ENCODE measurements at places on chromosomes 11 and 22. TPM values are rescaled to one million over a fixed set of nuclear protein-coding genes. Genes with fewer than 3 reads are reported as not detected.

PHETA2 gene
- 12.5 TPM for total RNA-seq

FIBIN gene
- 14.7 TPM for total RNA-seq

ANAPC15 gene
- 31.9 TPM for total RNA-seq

NXPE2 gene
- total RNA-seq, result not detected

APOL2 gene
- 54.7 TPM for total RNA-seq

EMID1 gene
- total RNA-seq, result 14.2 TPM

OR5B3 gene
- not detected for total RNA-seq

SLC22A6 gene
- not detected for total RNA-seq

POU2AF2 gene
- not detected for total RNA-seq

SCARF2 gene
- total RNA-seq, result 24.1 TPM

LRRC74B gene
- total RNA-seq, result 6.6 TPM

DNA sequence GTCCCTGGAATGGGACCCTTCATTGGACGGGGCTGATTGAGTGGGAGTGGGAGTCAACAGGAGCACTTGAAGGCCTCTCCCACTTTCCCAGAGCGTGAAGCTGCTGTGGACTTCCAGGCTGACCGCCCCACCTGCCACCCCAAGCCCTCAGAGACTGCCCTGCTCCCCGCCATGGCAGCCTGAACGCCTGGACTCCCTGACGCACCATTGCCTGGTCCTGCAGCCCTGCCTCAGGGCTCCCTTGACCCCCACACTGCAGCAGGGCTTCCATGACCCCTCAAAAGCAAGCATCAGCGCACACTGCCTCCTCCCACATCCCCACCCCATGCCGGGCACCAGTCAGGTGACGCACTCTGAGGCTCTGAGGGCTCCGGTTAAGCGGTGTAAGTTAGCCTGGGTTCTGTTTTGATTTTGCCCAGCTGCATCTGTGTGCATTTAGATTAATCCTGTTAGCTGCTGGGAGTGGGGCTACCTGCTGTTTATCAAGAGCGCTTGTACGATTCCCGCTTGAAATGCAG, 39.4 kb downstream of the TRIM29 start:
- DNase-seq, result no peak

DNA sequence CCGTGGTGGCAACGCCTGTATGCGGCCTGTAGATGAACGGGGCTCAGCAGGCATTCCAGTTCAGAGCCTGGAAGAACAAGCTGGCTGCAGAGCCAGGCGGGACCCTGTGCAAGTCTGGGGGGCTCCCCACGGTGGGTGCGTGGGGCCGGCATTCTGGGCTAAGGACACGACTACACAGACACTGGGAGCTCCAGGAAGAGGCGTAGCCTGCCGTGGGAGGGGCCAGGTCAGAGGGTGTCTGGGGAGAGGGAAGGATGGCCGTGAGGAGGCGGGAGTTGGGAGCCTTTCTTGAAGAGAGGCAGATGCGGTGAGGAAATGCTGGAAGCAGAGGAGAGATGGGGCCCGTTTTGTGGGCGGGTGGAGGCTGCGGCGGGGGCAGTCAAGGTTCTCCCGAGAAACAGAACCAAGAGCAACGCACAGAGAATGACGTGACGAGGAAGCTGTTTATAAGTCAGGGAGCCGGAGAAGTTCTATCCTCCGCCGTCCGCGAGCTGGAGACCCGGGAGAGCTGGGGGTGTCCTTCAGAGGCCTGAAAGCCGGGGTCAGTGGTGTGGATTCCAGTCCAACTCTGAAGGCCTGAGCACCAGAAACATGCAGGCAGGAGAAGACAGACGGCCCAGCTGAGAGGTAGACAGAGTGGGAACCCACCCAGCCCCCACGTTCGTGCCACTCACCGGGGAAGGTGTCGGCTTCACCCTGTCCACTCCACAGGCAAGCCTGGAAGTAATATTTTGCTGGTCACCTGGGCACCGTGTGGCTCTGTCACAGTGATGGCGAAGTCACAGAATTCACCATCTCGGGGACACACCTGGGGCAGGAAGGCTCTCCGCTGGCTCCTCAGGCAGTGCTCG, 529.6 kb downstream of the BRD1 start:
- DNase-seq, result peak; percentile 58

DNA sequence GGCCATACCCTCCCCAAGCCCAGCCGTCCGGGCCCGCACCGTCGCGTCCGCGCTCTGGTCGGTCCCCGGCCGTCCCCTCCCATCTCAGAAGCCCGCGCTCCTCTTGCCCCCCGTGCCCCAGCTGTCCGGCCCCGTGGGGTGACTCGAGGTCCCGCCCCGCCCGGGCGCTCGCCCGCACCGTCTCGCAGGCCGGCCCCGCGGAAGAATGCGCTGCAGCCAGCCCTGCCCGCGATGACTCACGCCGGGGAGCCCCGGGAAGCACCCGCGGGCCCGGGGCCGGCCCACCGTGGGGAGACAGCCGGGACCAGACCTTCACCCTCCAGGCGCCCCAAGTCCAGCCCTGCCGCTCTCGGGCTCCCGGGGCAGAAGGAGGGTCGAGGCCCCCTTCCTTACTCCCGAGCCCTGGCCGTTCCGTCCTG, 320 bp upstream of the PHLDA2 start:
- peak; percentile 93 for DNase-seq

DNA sequence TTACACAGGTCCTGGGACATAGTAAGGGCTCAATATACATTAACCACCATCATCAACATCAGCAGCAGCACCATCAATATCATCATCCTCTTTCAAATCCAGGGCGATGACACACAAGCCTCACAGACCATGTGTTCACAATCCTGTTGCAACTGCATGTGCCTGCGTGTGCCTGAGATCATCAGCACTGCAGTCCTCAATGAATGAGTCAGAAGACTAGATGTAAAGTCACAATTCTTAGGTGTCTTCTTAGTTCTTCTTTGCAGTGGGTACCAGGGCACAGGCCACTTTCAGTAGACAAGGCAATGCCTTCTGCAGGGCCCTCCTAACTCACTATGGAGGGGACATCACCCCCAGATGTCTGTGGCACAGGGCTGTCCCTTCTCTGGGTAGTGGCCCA, 111.1 kb downstream of the MYO18B start:
- no peak for DNase-seq

- DNase-seq, result no peak
These were observed 161.8 kb upstream of the GRIA4 start for GRCh38 chr11:105447936-105448702.

GRCh38 chr11:7973011-7973410, 7.8 kb upstream of the NLRP10 start:
- DNase-seq, result no peak

GRCh38 chr11:10305262-10305963, 540 bp downstream of the ADM start:
- DNase-seq, result peak; percentile 89

DNA sequence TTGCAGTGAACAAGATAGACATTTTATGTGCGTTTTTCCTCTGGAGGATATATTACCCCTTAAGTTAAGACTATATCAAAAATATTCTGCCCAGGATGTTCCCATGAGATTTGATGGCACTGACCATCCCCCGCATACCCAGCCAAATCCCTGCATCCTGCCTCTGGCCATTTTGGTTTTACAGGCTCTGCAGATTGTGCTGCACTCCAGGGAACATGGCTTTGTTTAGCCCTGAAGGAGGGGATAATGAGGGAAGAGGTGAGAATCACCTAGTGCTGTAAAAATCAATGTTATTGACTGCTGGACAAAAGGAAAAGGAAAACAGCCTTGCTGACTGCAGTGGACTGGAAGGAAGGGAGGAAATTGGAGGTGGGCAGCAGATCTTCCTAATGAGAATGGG, 717.4 kb downstream of the DLG2 start:
- DNase-seq, result no peak

DNA sequence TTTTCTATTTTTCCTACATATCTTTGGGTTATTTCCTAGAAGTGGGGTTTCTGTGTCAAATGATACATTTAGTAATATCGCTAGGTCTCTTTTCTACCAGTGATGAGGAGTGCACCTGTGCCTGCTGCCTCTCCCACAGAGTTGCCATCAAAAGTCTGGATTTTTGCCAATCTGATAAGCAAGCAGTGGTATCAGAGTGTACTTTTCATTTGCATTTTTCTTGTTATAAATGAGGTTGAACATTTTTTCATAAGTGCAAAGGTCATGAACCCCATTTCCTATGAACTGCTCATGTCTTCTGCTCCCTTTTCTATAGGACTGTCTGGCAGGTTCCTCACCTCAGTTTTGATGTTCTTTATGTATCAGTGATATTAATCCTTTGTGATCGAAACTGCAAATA, 1.7 kb downstream of the TRPM5 start:
- DNase-seq, result no peak

GRCh38 chr11:65576867-65577755, 1.3 kb downstream of the EHBP1L1 start:
- peak; percentile 91 for DNase-seq

DNA sequence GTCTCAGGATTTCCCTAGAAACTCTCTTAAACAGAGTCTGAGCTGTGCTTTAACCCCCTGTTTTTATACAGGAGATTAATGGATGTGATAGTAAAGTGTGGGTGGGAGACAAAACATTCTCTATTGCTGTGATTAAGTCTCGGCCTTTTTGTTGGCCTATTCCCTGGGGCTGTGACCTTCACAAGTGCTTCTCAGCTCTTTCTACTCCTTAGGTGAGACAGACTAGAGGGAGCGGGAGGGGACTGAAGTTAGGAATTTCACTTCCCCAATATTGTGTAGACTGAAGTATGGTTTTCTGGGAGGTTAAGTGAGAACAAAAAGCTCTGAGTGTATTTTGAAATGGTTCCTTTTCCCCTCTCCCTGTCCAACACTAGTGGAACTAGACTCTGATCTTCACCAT, 29.8 kb upstream of the OR8B8 start:
- no peak for DNase-seq

- no peak for DNase-seq
These were observed 33.3 kb upstream of the PDGFB start for GRCh38 chr22:39278040-39278439.

DNA sequence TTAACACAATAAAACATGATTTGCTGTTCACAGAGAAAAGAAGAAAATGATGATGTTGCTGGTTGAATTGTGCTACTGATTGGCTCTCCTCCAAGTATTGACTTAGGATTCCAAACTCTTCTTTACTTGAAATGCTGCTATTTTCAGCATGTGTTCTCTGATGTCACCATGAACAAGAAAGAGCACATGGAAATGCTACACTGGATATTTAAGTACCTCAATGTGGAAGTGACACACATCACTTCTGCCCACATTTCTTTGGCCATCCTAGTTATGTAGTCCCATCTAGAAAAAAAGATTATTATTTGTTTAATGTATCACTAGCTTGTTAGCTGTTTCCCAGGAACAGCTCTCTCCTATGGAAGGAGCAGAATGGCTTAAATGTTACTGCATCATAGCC, 27.2 kb downstream of the OR52B2 start:
- no peak for DNase-seq

DNA sequence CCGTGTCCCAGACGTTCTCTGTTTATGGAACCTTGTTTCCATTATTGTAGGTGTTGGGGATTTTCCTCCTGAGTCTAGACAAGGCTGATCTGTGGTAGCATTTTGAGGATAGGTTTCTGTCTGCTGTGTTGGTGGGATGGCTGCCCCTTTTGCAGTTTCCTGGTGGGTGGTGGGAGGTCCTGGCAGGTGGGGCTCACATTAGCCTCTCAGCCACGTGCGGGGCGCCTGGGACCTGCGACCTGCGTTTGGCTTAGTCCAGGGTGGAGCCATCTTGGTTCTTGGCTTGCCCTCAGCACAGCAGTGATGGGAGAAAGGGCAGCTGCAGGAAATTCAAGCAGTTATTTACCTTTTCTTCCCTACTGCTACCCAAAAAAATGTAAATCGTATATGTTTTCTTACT, 143.4 kb downstream of the TBC1D22A start:
- no peak for DNase-seq

- no peak for DNase-seq
These were observed 534.5 kb downstream of the LRRC4C start for GRCh38 chr11:40924915-40925314.

DNA sequence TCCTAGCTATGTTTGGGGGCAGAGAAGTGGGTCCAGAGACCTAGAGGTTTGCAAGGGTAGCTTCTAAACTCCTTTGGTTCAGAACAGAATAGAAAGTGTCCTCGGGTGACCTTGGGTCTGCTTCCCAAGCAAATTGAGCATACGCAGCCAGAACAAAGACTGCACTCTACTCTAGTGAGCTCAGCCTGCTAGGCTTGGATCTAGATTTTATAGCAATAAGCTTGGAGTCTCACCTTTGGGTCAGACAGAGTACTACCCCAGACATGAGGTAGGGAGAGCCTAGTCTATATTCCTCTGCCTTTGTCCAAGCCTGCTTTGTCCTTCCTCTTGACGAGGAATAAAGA, 52.6 kb upstream of the ELF5 start:
- DNase-seq, result no peak

DNA sequence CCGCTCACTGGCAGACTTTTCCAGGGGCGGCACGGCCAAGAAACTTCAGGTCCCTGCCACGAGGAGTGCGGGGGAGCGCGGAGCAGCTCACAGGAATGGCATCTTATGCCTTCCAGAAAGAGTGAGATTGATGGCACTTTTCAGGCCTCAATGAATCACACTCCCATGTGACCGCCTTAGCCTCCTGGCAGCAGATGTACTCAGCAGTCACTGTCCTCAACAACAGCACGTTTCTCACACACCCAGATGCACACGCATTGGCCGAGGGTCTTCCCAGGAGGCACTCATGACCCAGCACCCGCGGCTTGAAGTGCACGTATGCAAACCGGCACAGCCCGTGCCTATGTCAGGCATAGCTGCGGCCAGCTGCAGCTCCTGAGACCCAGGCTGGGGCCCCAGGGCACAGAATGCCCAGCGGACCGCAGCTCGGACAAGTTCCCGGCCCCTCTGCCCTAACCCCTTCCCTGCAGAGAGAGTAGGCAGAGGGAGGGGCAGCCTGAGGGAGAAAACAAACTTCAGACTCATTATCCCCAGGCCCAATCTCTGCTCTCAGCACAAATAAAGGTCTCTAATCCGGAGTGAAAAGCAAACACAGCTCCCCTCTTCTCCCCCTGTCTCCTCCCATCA, 48.3 kb downstream of the RPUSD4 start:
- no peak for DNase-seq

GRCh38 chr11:10477690-10478046, 22.6 kb downstream of the AMPD3 start:
- no peak for DNase-seq

- DNase-seq, result no peak
These were observed 139.2 kb downstream of the WNT11 start for GRCh38 chr11:76067099-76067498.

DNA sequence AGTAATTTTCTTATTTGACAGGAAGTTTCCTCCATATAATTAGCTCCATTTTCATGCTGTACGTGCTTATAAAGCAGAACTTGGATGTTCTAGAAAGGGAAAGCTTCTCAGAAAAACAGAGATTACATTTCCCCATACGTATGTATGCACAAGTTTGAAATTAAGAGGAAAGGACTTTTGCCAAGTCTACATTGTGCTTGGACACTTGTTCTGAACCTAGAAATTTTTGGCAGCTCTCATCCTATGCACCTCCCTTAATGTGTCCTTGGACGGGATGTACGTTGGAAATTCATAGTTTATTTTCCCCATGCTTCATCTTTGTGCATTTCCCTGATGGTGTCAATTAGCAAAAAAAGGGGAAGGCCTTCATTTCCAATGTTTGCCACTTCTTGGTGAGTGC, 322.7 kb downstream of the BLID start:
- DNase-seq, result no peak

GRCh38 chr11:4539603-4540219, 5.3 kb upstream of the OR52M1 start:
- DNase-seq, result no peak

- DNase-seq, result no peak
These were observed 43.7 kb downstream of the ALX4 start for GRCh38 chr11:44266056-44266780.

GRCh38 chr11:94934362-94934761, 39.0 kb downstream of the CWC15 start:
- no peak for DNase-seq

- DNase-seq, result no peak
These were observed 11.2 kb upstream of the IL18BP start for GRCh38 chr11:71987521-71987920.

- no peak for DNase-seq
These were observed 8.0 kb upstream of the CTSD start for GRCh38 chr11:1771700-1772099.

All from upper lobe of left lung (tissue), 6 donors.